ENCODE measurements at places on chromosomes 3 and 15.

DNA sequence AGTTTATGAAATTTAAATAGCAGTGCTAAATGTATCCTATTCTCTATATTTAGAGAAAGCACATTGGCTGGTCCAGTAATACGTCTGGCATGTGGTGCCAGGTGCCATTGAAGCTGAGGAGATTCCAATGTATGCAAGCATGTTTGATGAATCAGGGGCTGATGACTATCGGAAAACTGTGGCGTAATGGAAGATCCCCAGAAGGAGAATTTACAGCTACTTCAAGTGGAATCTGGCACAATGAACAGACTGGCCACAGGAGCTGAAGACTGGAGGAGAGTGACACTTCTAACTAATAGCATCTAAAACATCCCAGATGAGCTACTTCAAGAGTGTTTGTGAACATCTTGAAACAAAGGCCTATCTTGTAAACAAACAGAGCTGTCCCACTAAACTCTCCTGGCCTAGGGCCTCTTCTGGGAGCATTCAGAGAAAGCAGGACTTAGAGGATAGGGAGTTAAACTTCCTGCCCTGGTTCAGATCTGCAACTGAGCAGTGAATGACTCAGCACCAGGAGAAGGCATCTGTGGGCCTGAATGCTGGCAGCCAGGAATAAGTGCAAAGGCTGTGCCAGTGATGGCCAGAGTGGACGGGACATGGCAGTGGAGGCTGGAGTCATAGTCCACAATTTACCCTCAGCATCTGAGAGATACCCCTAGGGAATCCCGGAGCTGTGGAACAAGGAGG is 15.2 kb upstream of the ACTC1 start:
- DNase-seq, result peak; percentile 98

DNA sequence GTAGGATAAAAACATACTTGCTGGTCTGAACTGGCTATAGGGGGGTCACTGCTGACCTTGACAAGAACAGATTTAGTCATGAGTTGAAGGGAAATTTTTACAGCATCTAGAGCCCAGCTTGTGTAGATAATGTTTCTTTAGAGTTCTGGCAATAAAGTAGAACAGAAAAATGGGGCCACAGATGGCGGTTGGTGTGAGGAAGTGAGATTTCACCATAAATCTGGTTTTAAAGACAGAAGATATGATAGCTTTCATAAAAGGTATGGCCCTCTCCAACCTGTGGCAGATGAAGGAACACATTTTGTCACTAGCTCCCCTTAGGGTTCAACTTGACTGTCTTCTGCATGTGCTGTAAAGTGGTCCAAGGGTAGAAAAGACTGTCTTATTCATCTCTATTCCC is 24.3 kb upstream of the IMPDH2 start:
- DNase-seq, result no peak

- DNase-seq, result no peak
Observed at GRCh38 chr3:25049304-25049703, 378.8 kb upstream of the RARB start.

DNA sequence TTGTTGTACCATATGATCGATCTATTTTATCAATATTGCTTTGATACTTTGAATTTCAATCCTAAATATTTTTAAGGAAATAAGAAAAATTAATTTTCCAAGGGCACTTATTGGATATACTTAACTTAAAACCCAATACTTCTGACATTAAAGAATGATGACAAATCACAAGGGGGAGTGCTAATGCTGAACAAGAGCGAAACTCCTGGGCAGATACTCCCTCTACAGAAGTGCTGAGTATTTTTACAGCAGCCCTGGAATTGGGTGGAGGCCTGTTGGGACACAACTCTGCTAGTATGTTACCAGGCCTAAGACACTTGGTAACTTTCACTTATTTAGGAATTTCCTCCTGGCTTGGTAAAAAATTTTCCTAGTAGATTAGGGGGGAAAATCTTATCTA is 46.2 kb downstream of the DENND6A start:
- DNase-seq, result peak; percentile 2

DNA sequence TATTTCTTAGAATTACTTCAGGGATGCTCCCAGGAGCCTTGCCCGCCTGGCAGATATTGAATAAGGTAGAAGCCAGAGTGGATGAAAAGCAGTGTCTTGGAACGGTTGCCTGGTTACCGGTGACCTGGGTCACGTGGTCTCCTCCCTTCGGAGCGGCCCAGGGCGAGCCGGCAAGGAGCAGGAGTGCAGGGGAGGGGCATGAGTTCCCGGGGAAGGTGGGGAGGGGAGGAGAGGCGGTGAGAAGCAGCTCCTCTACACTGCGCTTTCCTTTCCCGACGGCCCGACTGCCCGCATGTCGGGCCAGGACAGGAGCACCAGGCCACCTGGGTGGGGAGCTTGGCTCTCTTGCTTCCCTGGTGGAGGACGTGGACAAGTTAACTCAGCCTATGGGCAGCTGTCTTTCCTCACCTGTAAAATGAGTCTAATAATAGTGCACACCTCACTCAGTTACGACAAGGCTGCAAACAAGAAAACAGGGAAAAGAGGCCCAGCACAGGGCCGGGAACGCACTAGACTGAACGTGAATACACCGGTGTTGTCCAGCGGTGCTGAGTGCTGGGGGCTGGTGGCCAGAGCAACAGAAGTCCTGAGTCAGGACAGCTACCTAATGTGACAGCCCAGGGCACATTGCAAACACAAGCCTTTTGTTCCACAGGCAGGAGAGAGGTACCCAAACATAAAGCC is 198.3 kb downstream of the ADAMTS9 start:
- no peak for DNase-seq

GRCh38 chr3:32455609-32456428 is 46.8 kb downstream of the CMTM6 start:
- no peak for DNase-seq

DNA sequence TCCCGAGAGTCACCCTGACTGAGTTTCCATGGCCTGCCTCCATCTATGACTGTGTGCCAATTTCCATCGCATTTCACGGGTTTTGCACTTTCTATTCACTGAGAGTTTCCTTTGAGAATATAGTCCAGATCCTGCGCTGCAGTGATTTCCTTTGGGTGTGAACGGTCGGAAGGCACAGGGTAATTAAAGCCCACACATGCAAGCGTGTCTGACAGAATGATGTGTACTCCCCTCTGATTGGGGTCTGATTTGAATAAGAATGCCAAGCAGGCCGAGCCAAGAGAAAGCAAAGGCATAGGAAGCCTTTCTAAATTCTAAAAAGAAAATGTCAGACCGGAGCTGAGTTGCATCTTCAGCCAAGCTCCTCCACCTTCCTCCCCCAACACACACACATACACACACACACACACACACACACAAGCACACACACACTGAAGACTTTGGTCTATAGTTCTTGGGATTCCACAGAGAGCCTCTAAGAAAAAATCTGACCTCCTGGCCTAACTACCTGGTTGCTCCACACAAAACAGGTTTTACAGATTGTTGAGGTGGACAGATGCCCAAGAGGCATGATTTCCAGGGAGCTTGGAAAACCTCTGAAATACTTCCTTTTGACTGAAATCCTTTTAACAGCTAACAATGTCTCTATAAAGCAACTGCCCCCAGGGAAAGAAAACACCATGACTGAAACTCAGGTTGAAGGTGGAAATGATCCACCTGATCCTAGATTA is 59.7 kb upstream of the LRRN1 start:
- no peak for DNase-seq

DNA sequence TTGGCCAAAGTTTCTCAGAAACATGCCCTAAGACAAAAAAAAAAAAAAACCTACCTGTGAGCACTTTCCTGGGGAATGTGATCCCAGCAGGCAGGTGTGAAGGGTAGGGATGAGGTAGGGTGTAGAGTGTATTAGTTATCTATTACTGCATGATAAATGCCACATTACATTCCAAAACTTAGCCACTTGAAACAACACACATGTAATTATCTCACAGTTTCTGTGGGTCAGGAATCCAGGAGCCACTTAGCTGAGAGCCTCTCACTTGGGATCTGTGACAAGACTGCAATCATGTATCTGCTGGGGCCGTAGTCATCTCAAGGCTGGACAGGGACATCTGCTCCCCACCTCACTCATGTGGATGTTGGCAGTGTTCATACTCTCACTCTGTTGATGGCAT is 18.9 kb upstream of the FBN1 start:
- DNase-seq, result no peak

GRCh38 chr3:159069091-159069490 is 267.2 kb downstream of the MFSD1 start:
- no peak for DNase-seq

- no peak for DNase-seq
Observed at GRCh38 chr3:146493221-146493620, 23.9 kb upstream of the PLSCR2 start.

DNA sequence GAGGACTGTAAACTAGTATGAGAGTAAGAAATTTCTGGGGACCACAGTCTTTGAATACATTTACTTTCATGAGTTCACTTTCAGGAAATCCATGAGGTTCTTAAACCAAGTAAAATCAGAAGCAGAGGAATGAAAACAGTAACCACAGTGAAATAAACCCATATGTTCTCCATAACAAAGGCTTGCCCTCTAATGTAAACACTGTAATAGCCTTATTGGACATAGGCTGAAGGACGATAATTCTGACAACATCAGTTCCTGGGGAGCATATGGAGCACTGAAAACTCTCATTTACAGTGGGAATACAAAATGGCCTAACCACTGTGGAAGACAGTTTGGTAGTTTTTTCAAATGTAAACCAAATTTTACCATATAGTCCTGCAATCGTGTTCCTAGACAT is 965.8 kb downstream of the NSUN3 start:
- no peak for DNase-seq

GRCh38 chr15:75149867-75150709 is 51.6 kb upstream of the C15orf39 start:
- peak; percentile 74 for DNase-seq
